Memory B cell (primary cell): ENCODE measurements at places on chromosomes 4 and X.

GRCh38 chr4:95409750-95410149 lies 139.0 kb downstream of the UNC5C start:
- H3K27me3 ChIP-seq = no peaks in the 10 kb centered on the region
- H3K27ac ChIP-seq = no peak overlapping the region
- DNase-seq = no peak
- no peak overlapping the region for H3K4me3 ChIP-seq
- H3K36me3 ChIP-seq = no peaks in the 10 kb centered on the region

- H3K4me3 ChIP-seq = peak overlapping the region; percentile 60
- peak overlapping the region; percentile 50 for H3K27ac ChIP-seq
- no peak for DNase-seq
- no peaks in the 10 kb centered on the region for H3K27me3 ChIP-seq
- peaks cover 6% of the 10 kb centered on the region for H3K36me3 ChIP-seq
- peaks cover 11% of the 10 kb centered on the region for H3K4me1 ChIP-seq
These were observed 18.4 kb downstream of the XIAP start for GRCh38 chrX:123878252-123878721.

- no peak overlapping the region for H3K4me3 ChIP-seq
- H3K27me3 ChIP-seq = peaks cover 4% of the 10 kb centered on the region
- no peaks in the 10 kb centered on the region for H3K4me1 ChIP-seq
- no peak for DNase-seq
- H3K27ac ChIP-seq = no peak overlapping the region
These were observed 58.7 kb downstream of the LEF1 start for GRCh38 chr4:108109997-108110416.

GRCh38 chr4:77601614-77602187 lies 3.9 kb upstream of the CXCL13 start:
- H3K4me3 ChIP-seq = no peak overlapping the region
- H3K36me3 ChIP-seq = no peaks in the 10 kb centered on the region
- peaks cover 2% of the 10 kb centered on the region for H3K4me1 ChIP-seq
- no peak overlapping the region for H3K27ac ChIP-seq

DNA sequence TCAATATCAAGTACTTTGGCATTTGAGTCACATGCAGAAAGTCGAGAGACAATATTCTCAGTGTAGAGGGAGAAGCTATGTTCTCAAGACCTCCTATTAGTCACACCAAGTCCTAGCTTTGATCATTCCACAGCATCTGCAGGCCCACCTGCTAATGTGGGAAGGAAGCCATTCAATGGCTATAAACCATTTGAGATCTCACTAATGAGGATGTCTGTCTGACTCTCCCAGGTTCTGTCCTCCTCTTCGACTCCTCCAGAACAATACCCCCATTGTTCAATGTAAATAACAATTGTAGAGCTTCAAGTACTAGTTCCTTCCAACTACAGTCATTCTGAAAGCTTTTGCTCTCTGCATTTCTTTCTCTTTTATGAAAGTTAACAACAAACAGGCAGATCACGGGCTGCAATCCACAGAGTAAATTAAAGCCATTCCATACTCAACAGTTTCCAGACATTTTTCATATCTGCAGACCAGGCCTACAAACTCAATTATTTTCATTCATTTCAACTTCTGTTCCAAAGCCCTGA lies 140.2 kb upstream of the EDNRA start:
- H3K36me3 ChIP-seq = no peaks in the 10 kb centered on the region
- DNase-seq = no peak
- H3K4me1 ChIP-seq = no peaks in the 10 kb centered on the region

GRCh38 chrX:78710171-78710570 lies 37.3 kb upstream of the LPAR4 start:
- no peak overlapping the region for H3K4me3 ChIP-seq
- no peak overlapping the region for H3K27ac ChIP-seq
- no peaks in the 10 kb centered on the region for H3K4me1 ChIP-seq
- DNase-seq = no peak
- peaks cover 4% of the 10 kb centered on the region for H3K36me3 ChIP-seq

GRCh38 chr4:1038948-1039492 lies 27.6 kb downstream of the FGFRL1 start:
- H3K27me3 ChIP-seq = peaks cover 8% of the 10 kb centered on the region
- no peak overlapping the region for H3K4me3 ChIP-seq
- no peak overlapping the region for H3K27ac ChIP-seq
- H3K4me1 ChIP-seq = no peaks in the 10 kb centered on the region
- H3K36me3 ChIP-seq = no peaks in the 10 kb centered on the region
- DNase-seq = no peak

DNA sequence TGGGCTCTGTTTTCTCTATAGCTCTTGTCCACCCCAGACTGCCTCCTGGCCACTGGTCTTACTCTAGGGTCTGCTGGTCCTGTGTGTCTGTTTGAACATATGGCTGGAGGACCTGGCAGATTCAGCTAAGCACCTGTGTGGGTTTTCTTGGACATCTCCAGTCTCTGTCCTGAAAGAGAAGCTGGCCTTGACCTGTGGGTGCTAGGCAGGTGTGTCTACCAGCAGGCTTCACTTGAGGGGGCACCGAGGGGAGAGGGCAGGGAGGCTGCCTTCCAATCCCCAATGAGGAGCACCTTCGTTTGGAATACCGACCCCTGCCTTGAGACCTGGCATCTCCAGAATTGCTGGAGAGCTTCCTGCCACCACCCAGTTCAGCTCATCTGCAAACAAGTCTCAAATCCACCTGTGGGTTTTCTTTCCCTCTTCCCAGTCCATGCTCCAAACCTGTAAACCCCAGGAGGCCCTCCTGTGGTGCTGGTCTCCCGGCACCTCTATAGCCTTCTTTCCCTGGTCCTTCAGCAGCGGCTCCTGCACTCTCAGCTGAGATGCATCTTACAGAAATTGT lies 45.2 kb downstream of the HTRA3 start:
- no peaks in the 10 kb centered on the region for H3K36me3 ChIP-seq
- H3K4me1 ChIP-seq = peaks cover 2% of the 10 kb centered on the region
- no peak overlapping the region for H3K27ac ChIP-seq
- no peak overlapping the region for H3K4me3 ChIP-seq
- no peak for DNase-seq

DNA sequence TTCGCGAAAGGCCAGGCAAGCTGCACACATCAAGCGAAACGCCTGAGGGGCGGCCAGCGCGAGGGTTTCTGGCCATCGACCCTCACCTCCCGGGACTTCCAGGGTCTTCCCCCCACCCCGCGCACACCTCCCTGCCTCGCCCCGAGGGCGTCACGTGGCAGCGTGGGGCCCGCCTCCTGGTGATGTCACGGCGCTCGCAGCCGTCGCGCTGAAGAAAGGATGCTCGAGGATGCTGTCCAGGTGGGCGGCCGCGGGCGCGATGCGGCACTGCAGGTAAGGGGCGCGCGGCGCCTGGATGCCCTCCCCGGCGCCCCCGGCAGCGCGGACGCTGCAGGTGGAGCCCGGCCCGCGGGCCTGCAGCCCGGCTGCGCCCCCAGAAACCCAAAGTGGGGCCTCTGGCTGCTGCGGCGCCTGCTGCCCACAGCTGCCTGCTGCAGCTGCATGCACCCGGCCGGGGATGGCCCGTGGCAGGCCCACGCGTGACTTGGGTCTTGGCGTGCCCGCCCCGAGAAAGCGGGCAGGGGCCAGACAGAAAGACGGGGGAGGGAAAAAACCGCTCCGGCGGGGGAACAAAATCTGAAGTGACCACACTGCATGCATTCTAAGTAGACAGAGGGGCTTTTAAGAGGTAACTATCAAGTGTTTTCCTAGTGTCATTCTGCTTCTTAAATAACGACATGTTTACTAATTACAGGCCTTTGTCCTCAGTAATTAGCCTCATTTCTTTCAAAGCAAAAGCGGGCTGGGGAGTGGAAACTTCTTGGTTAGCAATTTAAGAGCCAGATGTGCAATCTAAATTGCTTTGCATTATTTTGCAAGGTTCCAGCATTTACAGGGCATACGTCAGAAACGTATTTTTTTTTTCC lies 1.7 kb downstream of the CLCN4 start:
- H3K27me3 ChIP-seq = no peaks in the 10 kb centered on the region
- peak overlapping the region; percentile 81 for H3K4me3 ChIP-seq
- peak; percentile 45 for DNase-seq
- peaks cover 13% of the 10 kb centered on the region for H3K4me1 ChIP-seq
- peaks cover 8% of the 10 kb centered on the region for H3K36me3 ChIP-seq
- no peak overlapping the region for H3K27ac ChIP-seq

DNA sequence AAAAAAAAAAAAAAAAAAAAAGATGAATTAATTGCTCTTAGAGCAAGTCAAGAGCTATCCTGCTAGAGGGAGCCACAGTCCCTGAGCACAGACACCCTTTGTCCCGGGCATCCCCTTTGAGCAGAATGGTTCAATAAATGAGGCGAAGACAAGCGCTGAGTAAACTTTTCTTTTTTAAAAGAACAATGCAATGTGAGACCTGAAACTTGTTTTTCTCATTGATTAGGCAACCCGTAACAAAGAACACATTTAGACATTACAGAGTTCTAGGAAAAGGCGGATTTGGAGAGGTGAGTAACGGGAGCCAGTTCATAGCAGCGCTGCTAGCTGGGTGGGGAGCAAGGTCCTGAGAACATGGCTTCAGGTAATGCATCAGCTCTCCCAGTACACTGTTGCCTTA lies 46.1 kb downstream of the GRK4 start:
- no peaks in the 10 kb centered on the region for H3K36me3 ChIP-seq
- H3K27ac ChIP-seq = peak overlapping the region; percentile 24
- peaks cover 14% of the 10 kb centered on the region for H3K27me3 ChIP-seq

GRCh38 chrX:47662144-47662657 lies 3.2 kb upstream of the UXT start:
- H3K4me3 ChIP-seq = no peak overlapping the region
- peaks cover 7% of the 10 kb centered on the region for H3K4me1 ChIP-seq
- no peak for DNase-seq
- H3K27me3 ChIP-seq = no peaks in the 10 kb centered on the region
- H3K27ac ChIP-seq = no peak overlapping the region
